ENCODE measurements at places on chromosomes 1 and 21.

- DNase-seq, result no peak
Measured at GRCh38 chr1:6148497-6149241, 31.5 kb downstream of the CHD5 start.

DNA sequence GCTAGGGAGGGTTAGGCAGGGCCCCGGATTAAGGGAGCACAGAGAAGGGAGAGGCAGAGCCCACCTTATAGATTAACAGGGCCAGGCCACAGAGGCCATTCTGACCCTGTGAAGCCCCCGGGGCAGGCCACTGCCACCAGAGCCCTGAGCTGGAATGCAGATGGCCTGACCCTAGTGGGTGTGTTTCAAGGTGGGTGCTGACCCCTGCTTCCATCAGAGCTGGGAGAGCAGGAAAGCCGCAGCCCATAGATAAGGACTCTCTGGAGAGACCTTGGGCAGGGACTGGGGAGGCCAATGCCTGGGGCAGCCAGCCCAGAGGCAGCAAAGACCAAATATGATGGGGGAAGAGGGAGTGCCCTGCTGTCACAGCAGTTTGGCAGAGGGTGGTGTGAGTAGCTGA, 35.9 kb downstream of the NCMAP start:
- DNase-seq, result no peak

GRCh38 chr1:166379447-166379846, 212.6 kb upstream of the FAM78B start:
- DNase-seq, result no peak

DNA sequence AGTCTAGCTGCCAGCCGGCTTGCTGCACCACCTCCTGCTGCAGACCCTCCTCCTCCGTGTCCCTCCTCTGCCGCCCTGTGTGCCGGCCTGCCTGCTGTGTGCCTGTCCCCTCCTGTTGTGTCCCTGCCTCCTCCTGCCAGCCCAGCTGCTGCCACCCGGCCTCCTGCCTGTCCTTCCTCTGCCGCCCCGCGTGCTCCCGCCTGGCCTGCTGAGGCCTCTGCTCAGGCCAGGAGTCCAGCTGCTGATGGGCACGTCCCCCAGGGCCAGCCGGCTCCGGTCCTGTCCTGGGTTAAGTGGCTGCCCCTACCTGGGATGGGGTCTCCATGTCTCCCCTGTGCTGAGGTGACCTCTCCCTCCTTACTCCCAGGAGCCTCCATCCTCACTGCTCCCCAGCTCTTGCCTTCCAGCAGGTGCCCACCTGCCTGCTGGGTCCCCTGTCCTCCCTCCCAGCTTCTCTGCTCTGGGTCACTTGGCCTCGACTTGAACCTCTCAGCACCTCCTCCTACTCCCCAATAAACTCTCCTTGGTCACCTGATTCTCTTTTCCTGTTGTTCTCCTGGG, 870 bp downstream of the KRTAP10-8 start:
- DNase-seq, result no peak

DNA sequence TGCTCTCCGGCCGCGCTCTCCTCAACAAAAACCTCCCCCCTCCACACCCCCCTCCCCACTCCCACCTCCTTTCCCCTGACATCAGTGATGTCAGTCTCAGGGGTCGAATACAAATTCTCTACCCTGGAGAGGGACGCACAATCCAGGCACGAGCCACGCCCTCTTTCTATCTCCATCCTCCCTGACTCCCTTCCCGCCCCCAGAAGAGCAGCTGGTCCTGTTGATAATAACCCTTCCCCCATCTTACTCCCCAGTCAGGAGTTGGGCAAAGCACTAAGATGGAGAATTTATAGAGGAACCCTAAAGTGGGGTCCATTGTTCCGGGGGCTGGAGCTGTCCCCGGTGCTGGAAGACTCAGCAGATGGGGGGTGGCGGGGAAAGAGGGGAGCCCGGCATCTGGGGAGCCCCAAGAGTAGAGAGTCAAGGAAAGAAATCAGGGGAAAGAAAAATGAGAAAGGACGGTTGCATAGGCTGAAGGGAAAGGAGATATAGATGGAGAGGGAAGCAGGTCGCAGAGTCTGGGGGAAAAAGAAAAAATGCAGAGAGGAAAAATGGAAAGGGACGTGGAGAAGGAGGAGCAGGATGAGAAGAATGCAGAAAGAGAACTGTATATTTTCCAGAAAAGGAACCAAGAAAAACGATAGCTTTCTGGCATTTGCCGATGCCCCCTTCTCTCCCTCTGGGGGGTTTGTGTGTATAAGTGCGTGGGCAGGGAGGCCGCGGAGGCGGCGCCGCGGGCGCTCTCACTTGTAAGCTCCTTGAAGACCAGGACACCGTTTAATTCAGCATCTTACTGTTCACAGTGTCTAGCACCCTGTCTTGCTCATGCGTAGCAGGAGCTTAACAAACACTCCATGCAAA, at the start of gene CELF3:
CELF3 (minus strand) TSS at position 33 of the 861 bp plus-strand sequence. CDS start 783 bp downstream, outside the sequence.
- DNase-seq, result no peak

Data from amniotic stem cell (primary cell).